ENCODE measurements at places on chromosomes 1 and 21.
A peak's percentile ranks its signal among the peaks of the same experiment; 100 is the strongest.

GRCh38 chr21:38243732-38244406, 12.9 kb upstream of the KCNJ15 start:
- no peak for DNase-seq

DNA sequence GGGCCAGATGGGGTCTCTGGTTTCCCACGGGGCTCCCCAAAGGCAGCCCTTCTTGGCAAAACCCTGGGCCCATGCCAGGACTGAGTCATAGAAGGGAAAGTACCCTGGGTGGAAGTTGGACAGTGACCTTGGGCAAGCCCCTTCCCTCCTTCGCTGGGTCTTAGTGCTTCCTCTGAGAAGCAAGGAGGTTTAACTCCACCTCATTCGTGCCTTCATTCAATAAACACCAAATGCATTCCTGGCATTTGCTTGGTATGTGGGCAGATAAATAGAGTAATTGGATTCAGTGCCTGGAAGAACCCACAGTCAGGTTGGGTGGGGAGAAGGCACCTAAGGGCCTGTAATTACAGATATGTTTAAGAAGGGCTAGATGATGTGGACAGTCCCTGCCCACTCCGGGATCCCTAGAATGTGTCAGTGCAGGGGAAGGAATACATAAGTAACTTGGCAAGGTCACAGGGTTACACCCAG, 36.3 kb upstream of the CITED4 start:
- no peak for DNase-seq

DNA sequence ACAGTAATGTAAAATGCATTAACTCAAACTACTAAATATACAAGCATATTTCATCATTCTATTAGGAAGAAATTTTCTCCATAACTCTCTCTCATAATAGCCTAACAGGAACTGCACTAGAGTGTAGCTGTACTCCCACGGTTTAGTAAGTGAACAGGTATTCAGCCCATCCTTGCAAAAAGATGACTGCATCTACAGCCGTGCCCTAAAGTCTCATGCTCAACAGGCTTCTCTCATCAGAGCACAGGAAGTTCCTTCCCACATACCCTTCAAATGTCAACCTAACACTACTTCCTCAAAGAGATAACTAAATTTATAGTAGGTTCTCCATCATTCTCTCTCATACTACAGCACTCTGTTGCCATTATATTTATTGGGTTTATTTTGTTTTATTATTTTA, 251.6 kb downstream of the AKT3 start:
- no peak for DNase-seq

DNA sequence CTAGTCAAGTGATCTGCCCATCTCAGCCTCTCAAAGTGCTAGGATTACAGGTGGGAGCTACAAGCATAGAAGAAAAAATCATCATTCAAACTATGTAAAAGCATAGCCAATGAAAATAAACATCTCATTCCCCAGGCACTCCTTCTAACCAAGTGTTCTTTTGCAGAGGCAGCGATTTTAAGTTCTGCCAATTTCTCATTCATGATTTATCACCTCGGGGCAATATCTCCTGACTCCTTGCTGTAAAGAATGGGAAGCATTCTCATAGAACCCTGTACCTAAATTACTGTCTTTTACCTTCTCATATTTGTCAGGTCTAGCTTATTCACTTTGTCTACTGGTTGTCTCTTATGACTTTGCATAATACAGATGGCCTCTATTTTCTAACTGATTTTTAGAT, 32.5 kb upstream of the IVNS1ABP start:
- no peak for DNase-seq

- DNase-seq = peak; percentile 40
These were observed 51.5 kb downstream of the PTPRF start for GRCh38 chr1:43582162-43582566.

DNA sequence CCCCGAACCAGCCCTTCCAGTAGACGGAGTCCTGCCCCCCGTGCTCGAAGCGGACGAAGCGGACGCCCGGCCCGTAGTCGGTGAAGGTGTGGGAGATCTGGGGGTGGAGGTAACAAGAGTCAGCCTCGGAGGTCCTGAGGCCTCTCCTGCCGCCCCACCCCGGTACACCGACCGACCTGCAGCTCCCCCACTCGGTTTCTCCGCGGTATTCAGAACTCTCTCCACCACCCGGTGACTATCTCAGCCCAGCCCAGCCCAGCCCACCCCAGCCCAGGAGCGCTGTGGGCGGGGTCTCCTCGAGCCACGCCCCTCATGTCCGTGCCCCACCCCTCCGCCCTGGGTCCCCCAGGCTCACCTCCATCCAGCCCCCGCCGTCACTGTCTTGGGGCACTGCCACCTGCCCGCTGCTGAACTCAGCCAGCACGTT, 5.5 kb downstream of the FBXO2 start:
- DNase-seq = no peak

DNA sequence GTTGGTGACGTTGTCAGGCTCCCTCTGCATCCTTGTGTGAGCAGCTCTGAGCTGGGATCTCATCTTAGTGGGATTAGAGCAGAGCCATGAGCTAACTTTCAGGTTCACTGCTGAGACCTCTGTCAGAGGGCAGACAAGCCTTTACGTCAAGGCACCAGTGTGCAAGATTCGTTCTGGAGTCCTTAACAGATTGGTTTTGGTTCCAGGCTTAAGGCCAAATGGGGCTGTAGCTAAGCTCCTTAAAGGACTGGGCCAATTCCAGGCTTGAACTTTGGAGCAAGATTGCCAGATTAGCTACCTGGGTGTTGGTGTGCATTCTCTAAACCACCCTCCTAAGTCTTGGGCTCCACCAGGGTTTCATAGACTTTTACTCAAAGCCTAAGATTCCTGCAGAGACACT, 52.6 kb upstream of the PDC start:
- no peak for DNase-seq

DNA sequence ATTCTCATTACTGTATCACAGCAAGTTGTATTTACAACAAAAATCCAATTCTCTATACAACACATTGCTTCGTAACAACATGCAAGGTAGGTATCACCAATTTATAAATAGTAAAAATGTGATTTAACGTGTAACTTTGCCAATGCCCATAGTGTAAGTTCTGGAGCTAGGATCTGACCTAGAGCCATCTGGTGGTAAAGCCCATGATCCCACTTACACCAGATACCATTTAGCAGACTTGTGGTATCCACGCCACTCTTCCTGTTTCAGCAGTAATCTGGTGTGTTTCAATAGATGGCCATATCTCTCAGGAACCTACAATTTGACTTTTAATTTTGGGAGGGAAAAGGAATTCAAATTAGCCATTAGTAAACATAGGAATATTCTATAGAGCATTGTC, 10.2 kb downstream of the SETSIP start:
- no peak for DNase-seq

Data from NCI-H187 (cell line).